Posterior cingulate gyrus (tissue), 11 donors: ENCODE measurements at places on chromosomes 3 and 15.

DNA sequence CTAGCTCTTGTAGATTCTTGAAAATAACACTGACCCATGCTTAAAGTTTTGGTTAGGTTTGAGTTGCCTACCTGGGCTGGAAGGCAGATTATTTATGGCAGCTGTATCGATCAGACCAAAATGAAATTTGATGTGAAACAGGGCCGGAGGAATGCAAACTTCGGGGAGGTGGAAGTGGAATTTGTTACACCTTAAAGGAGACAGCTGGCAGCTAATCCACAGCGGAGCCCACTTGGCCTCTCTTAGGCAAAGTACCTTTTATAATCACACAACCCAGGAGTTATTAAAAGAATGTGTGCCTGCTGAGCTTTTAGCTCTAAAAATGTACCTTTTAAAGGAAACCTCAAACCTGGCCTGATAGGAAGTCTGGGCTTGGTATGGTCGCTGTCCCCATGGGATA lies 250.9 kb upstream of the TPM1 start:
- no peak for DNase-seq

GRCh38 chr3:17986348-17986816 lies 244.0 kb upstream of the TBC1D5 start:
- no peak for DNase-seq

GRCh38 chr15:65655026-65655425 lies 33.3 kb downstream of the SLC24A1 start:
- no peak for DNase-seq

DNA sequence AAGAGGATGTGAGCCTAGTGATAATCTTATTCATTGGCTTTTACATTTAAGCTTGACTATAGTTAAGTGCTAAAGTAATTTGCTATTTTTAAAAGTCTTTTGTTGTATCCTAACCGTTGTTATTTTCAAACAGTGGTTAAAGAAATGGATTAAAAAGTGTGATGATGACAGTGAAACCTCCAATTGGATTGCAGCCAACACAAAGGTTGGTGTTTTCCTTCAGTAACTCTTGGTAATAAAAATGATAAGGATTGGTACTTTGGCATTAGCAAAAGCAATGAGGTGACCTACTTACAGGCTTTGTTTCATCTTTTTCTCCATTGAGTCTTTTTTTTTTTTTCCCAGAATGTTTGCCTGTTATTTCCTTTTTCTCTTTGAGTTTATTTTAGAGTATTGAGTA lies 87.5 kb upstream of the GOLGA6B start:
- DNase-seq, result no peak

- DNase-seq, result peak; percentile 30
These were observed 440 bp downstream of the DCBLD2 start for GRCh38 chr3:98901119-98901391.
